ENCODE measurements at places on chromosomes 3 and 15.
A peak's percentile ranks its signal among the peaks of the same experiment; 100 is the strongest.

- peak; percentile 69 for DNase-seq
Observed at GRCh38 chr3:115341208-115341607, 194.1 kb upstream of the ZBTB20 start.

DNA sequence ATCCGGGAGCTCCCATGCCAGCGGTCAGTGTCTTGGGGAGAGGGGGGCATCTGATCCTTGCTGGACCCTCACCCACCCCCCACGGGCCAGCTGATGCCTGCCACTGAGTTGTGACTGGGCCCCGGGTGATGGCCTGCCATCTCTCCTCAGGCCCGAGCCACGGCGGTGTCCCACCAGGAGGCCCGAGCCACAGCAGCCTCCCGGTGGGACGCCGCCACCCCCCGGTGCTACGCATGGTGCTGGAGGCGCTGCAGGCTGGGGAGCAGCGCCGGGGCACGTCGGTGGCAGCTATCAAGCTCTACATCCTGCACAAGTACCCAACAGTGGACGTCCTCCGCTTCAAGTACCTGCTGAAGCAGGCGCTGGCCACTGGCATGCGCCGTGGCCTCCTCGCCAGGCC, 4.3 kb downstream of the H1-8 start:
- DNase-seq = no peak

GRCh38 chr15:63499611-63500010, 4.8 kb upstream of the USP3 start:
- no peak for DNase-seq

- no peak for DNase-seq
Observed at GRCh38 chr3:159832024-159832423, 156.6 kb upstream of the IL12A start.

DNA sequence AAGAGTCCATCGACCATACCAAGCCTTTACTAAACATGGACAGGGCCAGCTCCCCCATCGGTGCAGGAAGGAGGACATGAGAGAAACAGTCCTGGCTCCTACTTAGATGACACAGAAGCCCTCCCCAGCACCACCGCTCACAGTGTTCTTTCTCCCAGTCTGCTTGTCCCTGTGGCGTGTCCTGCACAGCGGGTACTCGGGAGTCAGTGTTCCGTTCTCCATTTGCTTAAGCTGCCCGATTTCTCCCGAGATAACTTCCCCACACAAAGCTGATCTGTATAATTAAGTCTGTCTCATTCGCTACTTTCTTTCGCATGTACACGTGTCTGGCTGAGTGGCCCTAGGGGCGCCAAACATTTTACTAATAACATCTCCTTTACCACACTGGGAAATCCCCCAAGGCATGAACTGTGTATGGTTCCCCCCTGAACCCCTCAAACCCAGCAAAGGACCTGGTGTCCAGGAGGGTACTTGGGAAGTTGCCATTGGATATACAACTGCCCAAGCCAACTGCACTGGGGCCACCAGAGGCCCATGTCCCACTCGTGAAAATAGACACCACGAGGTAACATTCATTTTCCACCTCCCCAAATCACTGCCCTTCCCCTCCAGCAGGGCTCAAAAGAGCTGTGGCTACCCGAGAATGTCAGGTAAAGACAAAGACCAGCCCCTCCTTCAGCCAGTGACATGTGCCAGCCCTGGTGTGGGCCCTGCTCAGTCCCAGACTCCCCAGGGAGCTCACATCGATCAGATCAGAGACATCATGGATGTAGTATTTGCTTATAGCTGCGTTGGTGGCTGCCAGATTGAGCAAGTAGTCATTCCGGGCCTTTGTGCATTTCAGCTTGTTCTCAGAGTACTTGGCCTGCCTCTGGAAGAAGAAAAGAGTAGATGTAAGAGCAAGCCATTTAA, 96.5 kb upstream of the RAD18 start:
- DNase-seq = no peak

DNA sequence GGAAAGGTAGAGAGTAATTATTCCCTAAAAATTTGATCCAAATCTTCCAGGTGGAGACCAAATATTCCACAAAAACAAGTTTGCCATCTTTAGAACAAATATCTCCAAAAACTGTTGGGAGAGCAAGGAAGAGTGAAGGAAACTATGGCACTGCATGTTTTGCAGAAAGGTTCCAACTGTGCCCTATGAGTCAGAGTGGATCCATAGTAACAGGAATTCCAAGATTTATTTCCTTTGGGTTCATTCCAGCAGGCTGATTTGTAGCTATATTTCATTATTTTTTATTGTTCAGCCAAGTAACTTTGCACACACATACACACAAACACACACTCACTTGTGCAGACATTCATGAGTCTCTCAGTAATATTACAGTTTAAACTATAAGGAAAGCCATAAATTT, 459.7 kb upstream of the EPHA6 start:
- peak; percentile 54 for DNase-seq

GRCh38 chr3:126021702-126022101, 52.7 kb downstream of the ROPN1B start:
- no peak for DNase-seq

- peak; percentile 74 for DNase-seq
Observed at GRCh38 chr3:51099794-51100535, 285.1 kb upstream of the MANF start.

DNA sequence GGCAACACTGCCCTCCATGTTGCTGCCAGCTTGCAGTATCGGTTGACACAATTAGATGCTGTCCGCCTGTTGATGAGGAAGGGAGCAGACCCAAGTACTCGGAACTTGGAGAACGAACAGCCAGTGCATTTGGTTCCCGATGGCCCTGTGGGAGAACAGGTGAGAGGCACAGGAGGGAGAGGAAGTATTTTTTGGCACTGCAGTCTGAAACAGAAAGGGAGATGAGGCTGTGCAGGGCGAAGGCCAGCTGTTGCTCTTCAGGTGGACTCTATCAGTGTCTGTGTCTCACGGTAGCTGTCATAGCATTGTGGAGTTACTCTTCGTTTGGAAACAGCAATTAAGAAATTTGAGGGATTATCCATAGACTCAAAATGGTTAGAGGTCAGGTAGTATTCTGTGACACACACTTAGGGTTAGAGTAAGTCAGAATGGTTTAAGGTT, 8.0 kb downstream of the NFKBIZ start:
- no peak for DNase-seq

DNA sequence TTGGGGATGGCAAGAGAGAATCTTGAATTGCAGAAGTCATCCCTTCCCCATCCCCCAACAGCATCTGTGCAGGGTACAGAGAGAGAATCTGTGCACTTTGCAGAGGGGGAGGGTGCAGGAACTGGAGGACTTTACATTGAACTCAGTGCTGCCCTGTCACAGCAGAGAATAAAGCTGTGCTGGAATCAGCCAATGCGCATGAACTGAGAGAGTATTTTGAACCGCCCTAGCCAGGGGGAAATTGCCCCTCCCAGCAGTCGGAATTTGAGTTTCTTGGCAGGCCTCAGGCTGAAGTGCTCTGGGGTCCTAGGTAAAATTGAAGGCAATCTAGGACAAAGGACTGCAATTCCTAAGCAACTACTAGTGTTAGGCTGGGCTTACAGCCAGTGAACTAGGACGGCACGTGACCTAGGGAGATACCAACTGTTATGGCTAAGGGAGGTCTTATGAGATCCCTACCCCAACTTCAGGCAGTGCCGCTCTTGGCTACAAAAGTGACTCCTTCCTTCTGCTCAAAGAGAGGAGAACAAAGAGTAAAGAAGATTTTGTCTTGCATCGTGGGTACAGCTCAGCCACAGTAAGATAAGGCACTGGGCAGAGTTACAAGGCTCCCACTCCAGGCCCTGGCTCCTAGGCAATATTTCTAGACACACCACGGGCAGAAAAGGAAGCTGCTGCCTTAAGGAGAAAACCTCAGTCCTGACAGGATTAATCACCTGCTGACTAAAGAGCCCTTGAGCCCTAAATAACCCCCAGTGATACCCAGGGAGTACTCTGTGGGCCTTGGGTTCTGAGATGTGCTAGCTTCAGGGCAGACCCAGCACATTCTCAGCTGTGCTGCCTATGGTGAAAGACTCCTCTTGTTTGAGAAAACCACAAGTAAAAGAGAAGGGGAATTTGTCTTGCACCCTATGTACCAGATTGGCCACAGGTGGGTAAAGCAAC, 300.5 kb upstream of the ALCAM start:
- DNase-seq = no peak

- no peak for DNase-seq
Observed at GRCh38 chr3:156723182-156723619, 48.8 kb downstream of the TIPARP start.

DNA sequence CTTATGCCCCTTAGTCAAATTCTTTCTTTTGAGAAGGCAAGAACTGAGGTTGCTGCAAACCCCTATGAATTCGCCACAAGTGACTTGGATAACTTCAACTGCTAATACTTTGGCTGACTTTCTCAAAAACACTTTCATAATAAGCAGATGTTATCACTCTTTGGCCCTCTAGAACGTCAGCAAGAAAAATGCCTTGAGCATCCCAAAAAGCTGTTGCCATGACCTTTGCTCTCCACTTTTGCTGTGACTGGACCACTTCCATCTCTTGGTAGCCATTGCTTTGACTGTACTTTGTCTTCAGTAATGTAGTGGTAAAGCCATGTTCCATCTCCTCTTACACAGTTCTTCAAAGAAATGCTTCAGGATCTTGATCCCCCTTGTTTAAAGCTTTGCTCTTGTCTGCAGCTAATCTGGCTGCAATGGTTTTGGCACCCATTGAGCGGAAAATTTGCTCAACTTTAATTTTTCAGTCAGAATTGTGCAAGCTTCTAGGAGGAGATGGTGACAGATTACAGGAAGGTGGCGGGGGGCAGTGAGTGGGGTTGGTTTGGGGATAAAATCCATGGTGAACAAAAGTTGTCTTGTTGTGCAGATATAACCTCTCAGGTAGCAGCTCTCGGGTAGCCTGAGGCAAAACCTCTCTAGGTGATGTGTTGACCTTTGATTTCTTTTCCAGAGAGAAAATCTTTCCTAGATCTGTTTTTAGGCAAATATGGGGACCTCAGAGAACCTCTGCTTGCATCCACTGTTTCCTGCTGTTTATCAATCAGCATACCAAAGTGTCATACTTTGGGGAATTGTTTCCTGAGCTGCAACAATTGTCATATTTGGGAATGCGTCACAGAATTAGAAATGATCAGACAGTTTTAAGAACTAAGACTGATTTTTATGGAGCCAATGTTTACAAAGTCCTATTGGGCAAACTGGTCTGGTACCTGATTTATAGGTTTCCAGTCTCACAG, 83.6 kb downstream of the CCR1 start:
- no peak for DNase-seq

GRCh38 chr15:90412356-90413194, 24.5 kb downstream of the IQGAP1 start:
- no peak for DNase-seq

DNA sequence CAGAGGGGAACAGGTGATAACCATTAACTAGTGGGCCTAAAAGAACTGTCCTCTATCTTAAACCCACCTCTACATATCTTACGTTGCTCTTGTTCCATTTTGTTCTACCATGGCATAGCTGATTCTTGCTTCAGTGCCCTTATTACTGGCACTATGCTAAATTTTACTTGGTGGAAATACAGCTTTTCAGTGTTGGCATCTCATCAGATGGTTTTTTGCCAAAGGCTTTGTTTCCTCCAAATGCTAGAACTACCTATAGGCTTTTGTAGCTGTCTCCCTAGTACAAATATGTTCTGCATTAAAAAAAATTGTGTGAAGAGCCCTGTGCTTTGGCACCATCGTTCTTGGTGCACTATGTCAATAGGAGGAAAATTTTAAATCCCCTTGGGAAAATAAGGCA, 145.0 kb upstream of the ZBTB20 start:
- DNase-seq = no peak

DNA sequence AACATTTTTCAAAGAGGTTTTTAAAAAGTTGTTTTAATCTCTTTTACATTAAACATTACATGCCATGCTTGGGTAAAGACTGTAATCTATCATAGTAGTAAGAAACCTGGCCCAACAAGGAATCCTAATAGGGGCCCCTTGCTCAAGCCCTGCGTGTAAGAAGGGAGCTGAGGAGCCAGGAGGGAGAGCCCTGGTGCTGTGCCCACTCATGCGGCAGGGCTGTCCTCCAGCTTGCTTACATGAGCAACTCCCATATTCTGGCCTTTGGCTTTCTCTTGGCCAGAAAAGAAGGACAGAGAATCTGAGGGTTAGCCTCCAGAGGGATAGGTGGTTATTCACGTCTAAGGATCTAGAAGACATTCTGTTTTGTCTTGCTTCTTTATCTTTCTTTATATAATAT, 49.8 kb downstream of the KBTBD12 start:
- DNase-seq = no peak

DNA sequence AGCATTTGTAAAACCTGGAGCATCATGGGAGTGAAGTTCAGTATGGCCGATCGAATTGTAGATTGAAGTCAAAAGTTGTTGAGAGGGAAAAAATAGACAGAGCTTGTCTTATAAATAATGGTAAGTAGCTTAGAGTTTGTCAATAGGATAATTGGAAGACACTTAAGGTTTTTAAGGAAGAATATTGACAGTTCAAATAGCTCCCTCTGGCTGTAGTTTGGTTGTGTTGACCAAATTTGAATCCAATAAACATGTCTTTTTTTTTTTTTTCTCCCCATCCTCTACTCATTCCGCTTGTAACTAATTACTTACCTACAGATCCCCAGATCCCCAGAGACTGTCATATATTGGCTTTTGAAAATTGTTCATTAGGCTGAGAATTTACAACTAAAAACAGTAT, 677.0 kb downstream of the AGBL1 start:
- no peak for DNase-seq

- no peak for DNase-seq
Observed at GRCh38 chr15:39108021-39108420, 472.9 kb upstream of the THBS1 start.

- DNase-seq = no peak
Observed at GRCh38 chr3:86654806-86655460, 336.0 kb downstream of the VGLL3 start.

- DNase-seq = peak; percentile 28
Observed at GRCh38 chr3:129240436-129240835, 9.0 kb upstream of the COPG1 start.

- no peak for DNase-seq
Observed at GRCh38 chr3:120568202-120568531, 28.0 kb upstream of the NDUFB4 start.

GRCh38 chr3:12830785-12831156, 10.6 kb downstream of the RPL32 start:
- no peak for DNase-seq

- no peak for DNase-seq
Observed at GRCh38 chr15:85045615-85046014, 64.0 kb downstream of the PDE8A start.

GRCh38 chr15:78831229-78832207, 20.3 kb upstream of the ADAMTS7 start:
- no peak for DNase-seq

- DNase-seq = no peak
Observed at GRCh38 chr15:96298217-96298616, 32.3 kb upstream of the NR2F2 start.

GRCh38 chr3:172106037-172106954, 66.9 kb downstream of the FNDC3B start:
- no peak for DNase-seq

GRCh38 chr3:157607826-157608405, 104.7 kb upstream of the VEPH1 start:
- DNase-seq = no peak

DNA sequence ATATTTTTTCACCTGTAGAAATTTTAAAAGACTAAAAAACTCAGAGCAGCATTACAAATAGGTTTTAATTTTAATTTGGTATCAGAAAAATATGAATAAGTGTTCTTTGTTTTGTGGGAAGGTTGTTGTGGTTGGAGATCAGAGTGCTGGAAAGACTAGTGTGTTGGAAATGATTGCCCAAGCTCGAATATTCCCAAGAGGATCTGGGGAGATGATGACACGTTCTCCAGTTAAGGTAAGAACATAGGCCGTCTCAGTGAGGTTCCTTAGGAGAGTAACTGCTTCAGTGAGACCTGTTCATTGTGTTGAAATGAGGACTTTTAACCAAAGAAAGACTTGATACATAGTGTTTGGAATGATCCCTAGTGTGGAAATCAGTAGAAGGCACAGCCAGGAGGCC, 44.8 kb downstream of the OPA1 start:
- DNase-seq = no peak

Data from dermis blood vessel endothelial cell (primary cell).